ENCODE measurements at places on chromosomes 12 and 14.

GRCh38 chr14:27315947-27316346 lies 718.1 kb upstream of the NOVA1 start:
- DNase-seq: no peak

DNA sequence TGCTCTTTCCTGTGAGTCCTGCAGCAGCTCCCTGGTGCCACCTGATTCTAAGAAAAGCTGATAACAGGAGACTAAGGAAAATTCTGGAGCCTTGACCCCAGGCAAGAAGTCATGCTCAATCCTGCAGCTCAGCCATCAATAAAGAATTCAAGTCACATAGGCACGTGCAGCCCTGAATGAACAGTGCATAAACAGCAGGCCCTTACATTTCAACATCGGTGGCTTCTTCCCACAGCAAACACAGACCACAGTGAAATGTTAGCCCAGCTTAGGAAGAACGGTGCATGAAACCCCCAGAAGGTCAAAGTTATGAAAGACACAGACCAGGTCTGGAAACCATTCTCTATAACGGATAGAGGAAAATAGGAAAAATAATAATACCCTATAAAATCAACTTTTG lies 10.5 kb downstream of the CINP start:
- no peak for DNase-seq

- no peak for DNase-seq
Observed at GRCh38 chr12:113250045-113250444, 28.8 kb downstream of the TPCN1 start.

DNA sequence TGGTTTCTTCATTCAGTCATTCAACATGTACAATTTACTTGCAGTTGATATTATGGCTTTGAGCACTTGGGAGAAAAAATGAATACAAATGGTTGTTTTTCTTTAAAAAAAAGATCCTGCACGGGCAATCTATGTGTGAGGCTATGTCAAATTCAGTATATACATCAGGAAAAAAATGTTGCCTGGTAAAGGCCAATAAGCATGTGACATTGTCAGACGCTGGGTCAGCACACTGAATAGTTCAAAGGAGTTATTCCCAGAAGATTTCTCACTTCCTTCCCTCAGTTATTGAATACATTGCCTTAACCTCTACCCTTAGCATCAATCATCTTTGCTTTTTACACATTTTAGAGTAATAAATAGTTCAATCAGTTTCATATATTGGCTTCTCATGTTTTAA lies 319.2 kb downstream of the NUAK1 start:
- no peak for DNase-seq

DNA sequence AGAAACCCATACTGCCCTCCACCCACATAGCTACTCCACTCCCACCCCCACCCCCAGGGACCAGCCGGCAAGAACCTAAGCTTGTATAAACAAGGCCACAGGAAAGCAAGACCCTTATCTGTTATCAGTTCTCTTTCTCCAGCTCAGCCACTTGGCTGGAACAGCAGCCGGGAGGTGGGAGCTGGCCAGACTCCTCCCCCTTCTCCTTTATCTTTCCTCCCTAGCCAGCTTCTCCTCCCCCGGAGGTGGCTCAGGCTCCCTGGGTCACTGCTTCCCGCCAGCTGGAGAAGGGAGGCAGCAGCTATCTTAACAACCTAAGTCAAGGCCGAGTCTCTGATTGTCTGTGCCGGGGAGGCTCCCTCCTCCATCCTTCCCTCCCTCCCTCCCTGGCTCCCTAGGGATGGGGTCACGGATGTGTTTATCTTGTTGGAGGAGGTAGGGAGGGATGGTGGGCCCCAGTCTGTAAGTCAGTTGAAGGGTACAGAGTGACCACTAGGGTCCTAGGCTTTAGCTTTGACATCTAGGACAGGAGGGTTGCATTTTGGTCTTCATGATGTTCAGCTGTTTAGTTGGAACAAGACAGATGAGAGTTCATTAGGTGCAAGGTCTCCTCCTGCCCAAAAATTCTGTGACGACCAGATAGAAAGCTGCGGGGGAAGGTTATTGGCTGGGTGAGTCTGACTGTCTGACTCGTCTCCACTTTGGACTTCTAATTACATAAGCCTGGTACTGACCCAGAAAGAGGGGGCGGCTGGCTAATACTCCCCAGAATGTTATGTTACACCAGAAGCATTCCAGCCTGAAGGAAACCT lies 29.7 kb downstream of the ZFP36L1 start:
- DNase-seq: no peak

- no peak for DNase-seq
Observed at GRCh38 chr12:127241072-127241817, 1025.7 kb upstream of the TMEM132C start.

DNA sequence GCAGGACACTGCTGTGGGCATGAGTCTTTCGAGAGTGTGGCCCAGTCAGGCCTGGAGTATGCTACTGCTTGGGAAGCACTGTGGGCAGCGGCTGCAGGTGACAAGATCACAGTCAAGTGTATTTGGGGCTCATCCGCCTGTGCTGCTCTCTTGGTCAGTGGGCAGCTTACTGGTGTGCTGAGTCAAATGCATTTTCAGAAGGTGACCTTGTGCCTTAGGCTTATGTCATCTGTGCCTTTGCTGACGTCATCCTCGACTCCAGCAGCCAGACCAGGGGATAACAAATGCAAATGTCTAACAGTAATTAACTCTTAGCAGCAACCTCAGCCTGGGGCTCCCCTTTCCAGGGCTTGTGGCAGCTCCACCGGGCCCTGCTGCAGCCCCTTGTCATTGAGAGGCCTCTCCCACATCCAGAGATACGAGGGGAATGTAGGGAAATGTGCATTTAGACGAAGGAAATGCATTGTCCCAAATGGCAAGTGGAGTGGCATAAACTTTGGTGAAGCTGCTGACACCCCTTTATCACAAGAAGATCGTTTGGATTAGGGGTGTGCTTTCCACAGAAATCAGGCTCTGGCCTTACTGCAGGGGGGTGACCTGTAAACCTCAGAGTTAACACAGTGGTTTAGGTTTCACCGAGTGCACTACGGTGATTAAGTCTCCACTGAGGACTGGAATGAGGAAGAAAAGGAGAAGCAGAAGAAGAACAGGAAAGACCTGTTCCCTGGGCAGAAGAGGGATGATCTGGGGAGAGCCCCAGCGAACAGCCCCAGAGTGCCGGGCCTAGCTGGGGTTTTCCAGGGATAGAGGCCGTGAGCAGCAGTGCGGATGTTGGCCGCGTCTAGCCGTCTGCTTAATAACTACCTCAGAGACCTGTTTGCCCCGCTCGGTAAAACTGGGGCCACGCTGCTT lies 39.7 kb downstream of the PSMA6 start:
- DNase-seq: no peak

DNA sequence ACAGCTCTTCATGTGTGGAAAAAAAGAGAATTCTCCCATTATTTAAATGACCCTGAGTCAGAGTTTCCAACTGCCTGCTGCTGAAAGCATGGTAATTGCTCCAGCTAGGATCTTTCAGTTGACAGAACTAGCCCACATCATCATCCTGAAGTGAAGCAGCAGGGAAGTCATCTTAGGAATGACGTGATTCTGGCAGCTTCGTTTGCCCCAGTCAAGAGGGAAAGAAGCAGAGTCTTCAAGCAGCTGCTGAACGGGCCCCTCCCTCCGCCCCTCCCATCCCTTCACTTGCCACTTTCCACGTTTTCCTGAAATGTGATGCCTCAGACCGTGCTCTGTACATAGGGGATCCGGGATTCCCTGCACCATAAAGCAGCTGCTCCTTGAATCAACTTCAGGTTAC lies 455.0 kb upstream of the TMEM132C start:
- DNase-seq: no peak

GRCh38 chr12:81815611-81816010 lies 56.5 kb upstream of the PPFIA2 start:
- DNase-seq: no peak

DNA sequence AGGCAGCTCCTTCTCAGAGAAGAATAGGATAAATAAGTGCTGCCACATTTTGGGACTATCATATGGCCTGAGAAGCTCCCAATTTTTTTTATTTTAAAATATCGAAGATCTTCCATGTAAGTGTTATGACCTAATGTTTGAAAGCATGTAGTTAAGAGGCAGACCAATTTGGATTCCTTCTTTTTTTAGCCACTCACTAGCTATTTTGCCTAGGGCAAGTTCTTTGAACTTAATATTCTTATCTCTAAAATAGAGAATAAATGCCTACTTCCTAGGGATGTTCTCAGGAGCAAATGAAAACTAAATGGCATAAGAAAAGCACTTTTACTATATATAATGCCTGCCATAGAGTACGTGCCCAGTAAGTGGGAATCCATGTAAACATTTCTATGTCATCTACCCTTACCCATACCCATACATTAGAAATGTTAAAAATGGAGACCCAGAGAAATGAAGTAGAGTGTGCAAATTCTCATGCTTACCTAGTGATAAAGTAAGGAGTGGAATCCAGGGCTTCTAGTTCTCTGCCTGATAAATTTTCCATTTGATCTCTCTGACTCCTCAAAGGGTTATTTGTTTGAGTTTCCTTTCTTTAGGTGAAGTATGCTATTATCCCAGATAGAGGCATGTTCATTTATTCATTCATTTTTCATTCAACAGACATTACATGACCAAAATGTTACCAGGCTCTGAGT lies 148.3 kb downstream of the TGFB3 start:
- no peak for DNase-seq

DNA sequence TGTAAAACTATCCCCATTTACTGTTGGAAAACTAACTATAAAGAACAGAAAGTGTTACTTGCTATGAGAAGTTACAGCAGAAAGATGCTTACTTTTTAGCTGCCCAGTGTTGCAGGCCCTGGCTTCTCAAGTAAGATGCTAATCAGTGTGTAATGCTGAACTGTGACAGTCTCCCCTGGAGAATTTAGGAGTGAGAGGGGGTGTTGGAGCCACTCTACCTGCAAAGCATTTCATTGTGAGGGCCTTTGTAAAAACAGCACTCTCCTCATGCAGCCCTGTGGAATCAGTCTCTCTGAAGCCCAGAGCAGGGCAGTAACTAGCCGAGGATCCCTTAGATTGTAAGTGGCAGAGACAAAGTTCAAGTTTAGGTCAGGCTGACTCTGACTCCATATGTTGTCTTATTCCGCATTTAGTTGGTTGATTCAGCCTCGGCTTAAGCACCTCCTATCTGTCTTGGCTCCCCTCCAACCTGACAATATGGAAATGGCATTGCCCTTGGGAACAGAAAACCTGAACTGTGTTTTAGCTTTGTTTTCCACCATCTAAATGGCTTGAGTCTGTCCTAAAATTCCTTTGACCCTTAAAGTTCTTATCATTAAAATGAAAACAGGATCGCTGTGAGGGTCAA lies 141.3 kb downstream of the PRKCH start:
- DNase-seq: no peak

DNA sequence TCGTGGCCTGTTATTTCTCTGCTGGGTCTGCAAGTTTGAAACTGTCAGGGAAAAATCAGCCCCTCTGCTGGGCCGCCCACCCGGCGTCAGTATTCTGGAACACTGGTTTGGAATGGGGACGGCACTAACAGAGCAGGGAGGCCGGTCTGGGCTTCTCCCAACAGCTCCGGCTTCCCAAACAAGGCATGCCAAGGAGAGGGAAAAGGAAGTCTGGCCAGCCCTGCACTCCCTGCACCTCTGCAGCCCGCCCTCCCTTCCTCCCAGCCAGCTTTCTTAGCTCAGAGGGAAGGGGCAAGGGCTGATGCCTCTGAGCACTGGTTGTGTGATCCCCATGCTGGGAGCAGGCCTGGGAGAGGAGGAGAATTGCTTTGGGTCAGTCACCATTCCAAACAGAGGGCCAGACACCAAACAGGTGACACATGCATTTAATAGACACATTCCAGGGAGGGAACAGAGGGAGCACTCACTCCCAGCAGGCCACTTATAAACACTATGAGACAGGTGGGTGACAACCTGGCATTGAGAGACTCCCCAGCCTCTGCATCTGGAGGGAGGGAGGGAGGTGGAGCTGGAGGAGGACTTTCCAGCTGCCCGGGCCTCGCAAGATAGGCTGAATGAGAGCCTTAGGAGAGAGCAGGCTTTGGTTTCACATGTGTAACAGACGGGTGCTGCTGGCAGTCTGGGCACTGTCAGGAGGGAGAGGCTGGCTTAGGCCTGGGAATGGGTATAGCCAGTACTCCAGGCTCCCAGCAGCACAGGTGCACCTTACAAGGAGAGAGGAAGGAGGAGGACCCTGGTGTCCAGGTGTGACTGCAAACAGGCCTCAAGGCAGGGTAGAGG lies 10.3 kb downstream of the KRT75 start:
- no peak for DNase-seq

DNA sequence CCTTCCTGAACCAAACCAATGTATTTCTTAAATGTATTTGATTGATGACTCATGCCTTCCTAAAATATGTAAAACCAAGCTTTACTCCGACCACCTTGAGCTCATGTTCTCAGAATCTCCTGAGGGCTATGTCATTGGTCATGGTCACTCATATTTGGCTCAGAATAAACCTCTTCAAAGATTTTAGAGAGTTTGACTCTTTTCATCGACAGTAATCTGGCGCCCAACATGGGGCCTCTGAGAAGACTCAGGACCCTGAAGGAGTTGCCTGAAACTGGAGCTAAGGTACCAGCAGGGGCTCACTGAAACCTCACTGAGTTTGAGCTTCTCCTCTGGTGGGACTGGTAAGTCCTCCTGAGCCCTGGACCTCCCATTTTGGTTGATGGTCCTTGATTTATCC lies 17.2 kb upstream of the PSMC1 start:
- DNase-seq: no peak

DNA sequence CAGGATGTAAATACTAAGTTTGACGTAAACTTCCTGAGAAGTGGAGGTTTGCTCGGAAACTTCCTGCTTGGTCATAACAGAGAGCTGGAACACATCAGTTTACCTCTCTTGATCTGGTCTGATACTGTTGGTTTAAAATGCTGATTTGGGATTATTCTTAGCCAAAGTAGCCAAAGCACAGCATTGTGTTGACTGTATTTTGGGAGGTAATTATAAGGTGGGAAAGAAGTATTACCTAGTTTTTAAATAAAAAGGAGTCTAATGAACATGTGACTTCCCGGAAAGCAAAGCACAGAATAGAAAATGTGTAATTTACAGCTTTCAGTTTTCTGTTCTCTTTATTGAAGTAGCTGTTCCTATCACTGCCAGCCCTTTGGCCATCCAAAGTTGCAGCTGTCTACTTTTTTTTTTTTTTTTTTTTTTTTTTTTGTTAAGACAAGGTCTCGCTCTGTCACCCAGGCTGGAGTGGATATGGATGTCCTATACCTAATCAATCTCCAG lies 52.2 kb upstream of the SRP54 start:
- DNase-seq: no peak

DNA sequence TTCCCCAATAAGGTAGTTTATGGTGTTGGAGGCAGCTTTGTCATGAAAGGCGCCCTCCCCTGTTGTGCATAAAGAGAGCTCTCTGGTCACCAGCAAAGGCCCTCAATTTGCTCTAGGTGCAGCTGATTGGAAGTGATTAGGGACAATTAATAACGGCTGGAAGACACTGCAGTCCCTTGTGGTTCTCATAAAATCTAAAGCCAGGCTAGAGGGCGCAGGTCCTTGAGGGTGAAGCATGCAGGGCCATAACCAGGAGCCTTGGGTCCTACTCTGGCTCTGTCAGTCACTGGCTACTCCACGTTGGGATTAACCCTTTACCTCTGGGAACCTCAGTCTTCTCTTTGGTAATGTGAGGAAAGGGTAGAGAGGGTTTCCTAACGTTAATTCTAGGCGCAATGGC lies 1.9 kb downstream of the DAAM1 start:
- no peak for DNase-seq
